ENCODE measurements at places on chromosomes 12 and 14. TPM values are rescaled to one million over a fixed set of nuclear protein-coding genes. Genes with fewer than 3 reads are reported as not detected.

Gene CD27
- 2.7 TPM for polyA plus RNA-seq

Gene CDK2
- 75.1 TPM for polyA plus RNA-seq

Gene SPX
- polyA plus RNA-seq, result 10.7 TPM

Gene PPP1R13B
- 53.9 TPM for polyA plus RNA-seq

Gene RPS6KL1
- 1.2 TPM for polyA plus RNA-seq

Gene KRT2
- polyA plus RNA-seq, result not detected

Gene RAPGEF3
- polyA plus RNA-seq, result 10.8 TPM

Gene PLCZ1
- 1.5 TPM for polyA plus RNA-seq

Gene FBXL14
- polyA plus RNA-seq, result 10.5 TPM

Gene ZC2HC1C
- 3.5 TPM for polyA plus RNA-seq

Gene EIF4B
- polyA plus RNA-seq, result 491 TPM

Gene SLC10A1
- polyA plus RNA-seq, result 0.14 TPM

Gene P2RX2
- 10.4 TPM for polyA plus RNA-seq

Gene OTUB2
- 4.0 TPM for polyA plus RNA-seq

Gene LRRC43
- polyA plus RNA-seq, result 1.3 TPM

Gene PYGL
- polyA plus RNA-seq, result 22.4 TPM

GRCh38 chr14:20306079-20306423 is 300 bp upstream of the TTC5 start:
- no peak for DNase-seq

DNA sequence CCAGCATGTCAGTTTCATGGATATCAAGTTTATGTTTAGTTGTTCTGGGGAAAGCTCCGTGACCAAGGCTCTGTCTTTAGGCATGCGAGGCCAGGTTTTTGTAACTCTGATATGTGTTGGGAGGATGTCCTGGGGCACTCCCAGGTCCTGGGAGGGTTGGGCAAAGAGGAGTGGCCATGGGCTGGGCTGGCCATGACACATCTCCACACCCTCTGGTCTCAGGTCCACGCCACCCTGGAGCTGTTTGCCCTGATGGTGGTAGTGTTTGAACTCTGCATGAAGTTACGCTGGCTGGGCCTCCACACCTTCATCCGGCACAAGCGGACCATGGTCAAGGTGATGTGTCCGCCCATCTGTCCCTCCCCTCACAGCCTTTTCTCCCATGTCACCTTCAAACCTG is 46.4 kb downstream of the TPCN1 start:
- DNase-seq, result no peak

DNA sequence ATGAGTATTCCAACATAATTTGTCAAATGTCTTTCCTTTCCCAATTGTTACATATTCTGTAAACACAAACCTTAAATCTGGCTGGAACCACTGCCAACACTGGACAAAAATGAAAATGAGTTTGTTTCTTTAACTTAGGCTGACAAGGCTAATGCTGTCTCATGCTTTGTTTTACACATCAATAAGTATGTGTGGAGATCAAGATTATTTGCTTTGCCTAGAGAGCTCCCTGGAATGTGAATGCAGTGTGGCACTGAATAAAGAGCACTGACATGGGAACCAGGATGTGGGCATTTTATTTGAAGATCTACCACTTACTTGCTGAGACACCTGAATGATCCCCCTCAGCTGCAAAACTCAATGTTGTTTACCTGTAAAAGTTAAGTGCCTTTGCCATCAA is 61.7 kb downstream of the RALGAPA1 start:
- DNase-seq, result peak; percentile 43

GRCh38 chr14:69605738-69606137 is 5.7 kb upstream of the SUSD6 start:
- no peak for DNase-seq

DNA sequence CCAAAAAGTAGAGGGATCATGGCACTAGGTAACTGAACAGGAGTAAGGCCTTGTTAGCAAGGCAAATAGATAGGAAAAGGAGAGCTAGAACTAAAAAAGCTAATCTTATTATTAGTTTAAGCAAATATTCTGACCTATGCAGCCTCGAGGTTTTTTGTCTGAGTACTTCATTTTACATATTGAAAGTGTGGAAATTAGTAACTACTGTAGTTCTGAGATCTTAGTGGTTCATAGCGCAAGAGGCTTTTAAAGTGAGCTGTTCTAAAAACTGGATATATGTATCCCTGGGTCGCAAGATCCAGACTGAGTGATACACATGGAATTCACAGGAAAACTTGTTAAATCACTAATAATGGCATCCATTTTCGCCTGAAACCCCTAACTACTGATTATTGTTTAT is 411.0 kb upstream of the SOX5 start:
- no peak for DNase-seq

- DNase-seq, result peak; percentile 70
These were observed 754 bp downstream of the ZNF605 start for GRCh38 chr12:132955094-132956010.

DNA sequence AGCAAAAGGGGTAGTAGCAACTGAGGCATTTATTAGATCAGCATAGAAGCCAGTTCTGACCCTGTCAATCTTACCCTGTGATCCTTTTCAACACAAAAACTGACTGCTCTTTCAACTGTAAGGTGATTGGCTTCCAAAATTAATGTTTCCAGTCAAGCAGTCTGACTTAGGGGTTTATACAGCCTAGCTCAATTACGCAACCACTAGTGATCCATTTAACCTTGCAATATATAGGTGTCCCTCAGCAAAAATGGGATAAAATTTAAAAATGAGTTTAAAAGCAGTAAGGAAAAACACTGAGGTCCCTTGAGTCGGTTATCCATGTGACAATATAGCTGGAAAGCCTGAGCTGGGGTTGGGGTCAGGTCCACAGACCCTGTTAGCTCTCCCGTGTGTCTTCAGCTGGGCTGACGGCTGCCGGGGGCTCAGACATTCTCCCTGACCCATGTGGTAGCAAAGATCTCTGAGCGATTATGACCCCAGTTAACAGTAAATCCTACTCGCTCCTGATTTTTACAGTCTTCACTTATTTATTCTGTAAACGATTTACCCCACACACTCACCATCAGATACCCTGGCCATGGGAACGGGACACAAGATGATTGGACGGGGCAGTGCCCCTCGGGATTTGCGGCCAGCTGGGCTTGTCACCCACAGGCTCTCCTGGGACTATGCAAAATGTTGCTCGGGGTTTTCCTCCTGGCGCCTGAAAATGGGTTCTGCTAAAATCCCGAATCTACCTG is 16.6 kb downstream of the ADGRD1 start:
- no peak for DNase-seq

DNA sequence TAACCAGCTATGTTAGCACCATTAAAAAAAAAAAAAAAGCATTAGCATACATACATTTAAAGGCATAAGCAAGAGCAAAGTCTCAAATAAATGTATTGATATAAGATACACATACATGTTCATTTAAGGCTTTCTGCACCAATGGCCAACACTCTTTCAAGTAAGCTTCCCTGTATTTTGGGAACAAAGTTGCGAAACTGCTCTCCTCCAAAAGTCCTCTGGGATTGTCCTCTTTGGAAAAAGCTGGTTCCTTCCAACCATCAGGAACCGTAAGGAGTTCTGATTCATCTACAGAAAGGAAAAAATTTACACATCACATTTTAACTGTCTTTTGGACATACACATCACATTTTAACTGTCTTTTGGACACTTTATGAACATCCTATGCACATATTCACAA is 3.2 kb downstream of the KRR1 start:
- no peak for DNase-seq

GRCh38 chr12:39912211-39912980 is 193.5 kb downstream of the SLC2A13 start:
- peak; percentile 81 for DNase-seq

DNA sequence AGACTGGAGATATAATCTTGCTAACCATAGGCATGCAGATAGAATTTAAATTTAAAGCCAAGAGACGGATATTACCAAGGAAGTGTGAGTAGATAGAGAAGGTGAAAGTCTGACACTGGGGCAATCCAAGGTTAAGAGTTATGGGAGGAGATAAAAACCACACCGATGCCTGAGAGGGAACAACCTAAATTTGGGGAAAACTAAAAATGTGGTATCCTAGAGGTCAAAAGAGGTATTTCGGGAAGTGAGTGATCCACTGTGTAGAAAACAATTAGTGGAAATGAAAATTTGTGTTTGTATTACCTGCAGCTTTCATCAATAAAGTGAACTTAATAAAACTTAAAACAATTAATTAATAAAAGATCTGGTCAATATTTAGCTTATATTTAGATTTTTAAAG is 269.0 kb upstream of the RPL10L start:
- no peak for DNase-seq

DNA sequence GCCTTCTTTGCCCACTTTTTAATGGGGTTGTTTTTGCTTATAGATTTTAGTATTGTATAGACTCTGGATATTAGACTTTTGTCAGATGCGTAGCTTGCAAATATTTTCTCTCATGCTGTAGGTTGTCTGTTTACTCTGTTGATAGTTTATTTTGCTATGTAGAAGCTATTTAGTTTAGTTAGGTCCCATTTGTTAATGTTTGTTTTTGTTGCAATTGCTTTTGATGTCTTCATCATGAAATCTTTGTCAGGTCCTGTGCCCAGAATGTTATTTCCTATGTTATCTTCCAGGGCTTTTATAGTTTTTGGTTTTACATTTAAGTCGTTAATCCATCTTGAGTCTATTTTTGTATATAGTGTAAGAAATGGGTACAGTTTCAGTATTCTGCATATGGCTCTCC is 30.0 kb upstream of the LYZ start:
- DNase-seq, result no peak

GRCh38 chr12:85007836-85008235 is 28.2 kb downstream of the TSPAN19 start:
- DNase-seq, result no peak

- no peak for DNase-seq
These were observed 1039.3 kb upstream of the FOXG1 start for GRCh38 chr14:27727251-27727770.

GRCh38 chr12:6373022-6373787 is 2.2 kb downstream of the SCNN1A start:
- DNase-seq, result no peak

DNA sequence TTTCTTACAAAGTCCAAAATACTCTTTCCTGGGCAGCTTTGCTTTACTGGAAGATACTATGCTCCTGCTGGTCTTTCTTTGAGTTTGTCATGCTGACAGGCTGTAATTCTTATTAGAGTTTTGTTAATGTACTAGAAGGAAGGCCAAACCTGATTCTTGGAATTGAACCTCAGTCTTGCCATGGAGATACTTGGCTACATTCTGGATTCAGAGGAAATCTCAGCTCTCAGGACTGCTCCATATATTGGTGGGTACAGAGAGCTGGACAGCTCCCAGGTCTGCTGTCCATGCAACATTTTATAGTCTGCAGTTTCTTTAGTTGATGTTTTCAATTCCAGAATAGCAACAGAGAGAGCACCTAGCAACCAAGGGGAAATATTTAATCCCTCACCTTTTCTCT is 363.1 kb upstream of the STXBP6 start:
- no peak for DNase-seq

DNA sequence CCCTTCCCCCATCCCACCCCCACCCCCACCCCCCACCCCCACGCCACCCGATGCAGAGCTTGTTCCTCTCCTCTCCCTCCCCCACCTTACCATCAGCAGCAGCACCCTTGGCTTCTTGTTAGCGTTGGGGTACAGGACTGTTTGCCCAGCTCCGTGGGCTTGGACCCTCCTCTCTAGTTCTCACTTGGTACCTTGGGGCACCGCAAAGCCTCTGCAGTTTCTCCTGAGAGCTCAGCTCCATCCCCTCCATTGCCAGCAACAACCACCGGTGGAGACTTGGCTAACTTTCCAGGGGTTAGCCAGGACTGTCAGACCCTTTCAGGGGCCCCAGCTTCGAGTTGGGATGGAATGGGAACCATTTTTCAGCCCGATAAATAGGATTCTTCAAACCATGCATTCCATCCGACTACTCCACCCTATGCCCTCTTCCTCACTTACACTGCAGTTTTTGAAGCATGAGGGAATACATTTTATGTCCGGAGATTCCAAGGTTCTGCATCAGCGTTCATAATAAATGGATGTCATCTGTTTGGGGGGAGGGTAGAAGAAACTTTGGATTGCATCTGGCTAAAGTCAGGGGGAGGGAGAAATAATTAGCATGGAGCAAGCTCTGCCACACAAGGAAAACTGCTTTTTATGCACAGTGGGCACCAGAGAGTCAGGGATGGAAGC is 1.1 kb downstream of the SCN8A start:
- no peak for DNase-seq

GRCh38 chr12:95168746-95169145 is 48.5 kb downstream of the FGD6 start:
- no peak for DNase-seq

GRCh38 chr12:109744986-109745942 is 31.6 kb downstream of the FAM222A start:
- peak; percentile 86 for DNase-seq

- DNase-seq, result peak; percentile 4
These were observed 20.5 kb upstream of the GUCY2C start for GRCh38 chr12:14716848-14717444.

DNA sequence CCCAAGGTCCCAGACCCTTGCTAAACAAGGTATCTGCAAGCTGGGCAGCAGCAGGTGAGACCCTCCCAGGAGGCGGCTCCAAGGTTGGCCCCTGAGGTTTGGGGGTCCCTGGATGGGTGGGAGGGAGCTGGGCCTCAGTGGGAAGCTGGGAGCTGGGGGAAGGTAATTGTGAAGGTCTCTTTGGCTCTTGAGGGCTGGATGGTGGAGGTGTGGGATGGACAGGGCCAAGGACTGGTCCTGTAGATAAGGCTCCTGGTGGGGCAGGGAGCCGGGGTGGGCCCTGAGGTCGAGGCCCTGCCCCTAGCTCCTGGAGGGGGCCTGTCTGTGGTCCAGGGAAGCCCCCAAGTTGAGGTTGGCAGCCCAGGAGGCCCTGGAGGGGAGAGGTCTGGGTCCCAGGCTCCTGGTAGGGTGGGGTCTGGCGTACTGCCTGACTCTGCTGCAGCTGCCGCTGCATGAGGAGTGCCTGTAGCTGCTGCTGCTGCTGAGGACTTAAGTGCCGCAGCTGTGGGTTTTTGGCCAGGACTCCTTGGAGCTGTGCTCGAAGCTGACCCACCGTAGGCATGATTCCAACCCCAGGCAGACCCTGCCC is 13.1 kb upstream of the PRKAG1 start:
- no peak for DNase-seq

GRCh38 chr12:48781750-48782456 is 7.0 kb downstream of the ADCY6 start:
- DNase-seq, result no peak

DNA sequence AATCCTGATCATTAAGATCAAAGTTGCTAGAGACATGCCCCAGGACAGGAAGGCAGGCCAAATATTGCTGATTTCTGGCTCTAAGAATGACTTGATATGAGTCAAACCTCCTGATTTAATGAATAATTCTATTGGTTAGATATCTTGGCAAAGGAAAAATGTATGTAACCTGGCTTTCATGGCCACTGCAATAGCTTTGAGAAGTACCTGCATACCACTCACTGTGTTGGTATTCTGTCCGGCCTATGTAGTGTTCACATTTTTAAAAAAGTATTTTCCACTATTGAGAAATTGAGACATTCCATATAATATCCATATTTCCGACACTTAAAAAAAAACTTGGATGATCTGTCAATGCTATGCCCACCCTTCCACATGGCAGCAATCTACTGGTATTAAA is 283.1 kb upstream of the SOX5 start:
- DNase-seq, result no peak

GRCh38 chr12:123131879-123132402 is 18.9 kb downstream of the PITPNM2 start:
- DNase-seq, result peak; percentile 75

- DNase-seq, result no peak
These were observed 97.2 kb downstream of the MGAT4C start for GRCh38 chr12:86158956-86159355.

- no peak for DNase-seq
These were observed 40.8 kb upstream of the MAX start for GRCh38 chr14:65142914-65143625.
